ENCODE measurements at places on chromosomes 2 and 18.

GRCh38 chr18:56248610-56249235 lies 389.7 kb downstream of the TXNL1 start:
- DNase-seq: no peak

- no peak for DNase-seq
Observed at GRCh38 chr2:66030553-66030952, 404.4 kb upstream of the MEIS1 start.

DNA sequence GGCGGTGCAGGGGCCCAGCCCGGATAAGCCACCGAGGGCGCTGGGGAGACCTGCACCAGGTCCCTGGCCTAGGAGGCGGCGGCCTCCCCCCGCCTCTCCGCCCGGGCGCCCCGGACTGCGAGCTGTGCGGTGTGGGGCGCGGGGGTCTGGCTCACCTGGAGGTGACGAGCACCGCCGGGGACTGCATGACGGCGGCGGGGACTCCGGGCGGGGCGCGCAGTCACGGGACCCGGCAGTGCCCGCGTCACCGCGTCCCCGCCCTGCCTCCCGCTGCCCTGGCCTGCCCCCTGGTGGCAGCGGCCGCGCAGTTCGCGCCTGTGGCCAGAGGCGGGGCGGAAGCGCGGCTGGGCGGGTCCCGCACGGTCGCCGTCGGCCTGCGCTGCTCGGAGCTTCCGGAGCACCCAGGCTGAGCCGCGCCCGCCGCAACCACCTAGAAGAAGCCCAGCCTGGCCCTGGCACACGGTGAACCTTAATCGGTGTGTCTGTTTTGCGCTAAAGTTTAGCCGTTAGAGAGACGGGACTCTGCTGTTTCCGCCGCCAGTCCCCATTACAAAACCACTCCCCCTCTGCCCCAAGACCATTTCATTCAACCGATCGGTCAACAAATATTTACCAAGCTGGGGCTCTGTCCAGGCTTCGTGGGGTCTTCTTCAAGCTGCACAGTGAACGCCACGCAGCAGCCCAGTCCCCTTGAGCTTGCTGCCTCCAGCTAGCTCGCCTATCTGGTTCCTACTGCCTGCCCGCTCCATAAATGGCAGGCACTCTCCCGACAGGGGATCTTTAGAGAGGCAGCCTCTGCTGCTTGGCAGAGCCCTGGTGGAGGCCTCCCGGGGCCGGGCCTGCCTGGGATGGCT lies at the start of gene HS1BP3:
Gene HS1BP3 (minus strand): TSS at position 222 of the 854 bp plus-strand sequence. CDS start 35 bp downstream, at position 187.
- DNase-seq: peak; percentile 65

- DNase-seq: no peak
Observed at GRCh38 chr18:7926526-7926925, 359.4 kb downstream of the PTPRM start.

DNA sequence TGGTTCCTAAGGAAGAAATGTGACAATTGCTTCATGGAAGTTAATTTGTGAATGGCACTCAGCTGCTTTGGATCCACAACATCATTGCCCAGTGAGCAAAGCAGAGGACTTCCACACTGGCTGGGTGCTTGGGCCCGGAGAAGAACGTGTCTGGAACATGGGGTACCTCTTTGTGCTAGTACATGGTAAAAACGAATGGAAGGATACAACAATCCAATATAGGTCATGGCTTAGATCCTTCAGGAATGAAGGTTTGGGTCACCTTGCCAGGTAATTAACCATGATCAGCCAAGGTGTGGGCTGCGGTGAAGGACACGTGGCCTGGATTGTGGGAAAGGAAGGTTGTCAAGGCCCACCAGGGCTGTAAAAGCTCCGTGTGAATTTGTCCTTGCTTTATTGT lies 245.9 kb upstream of the HS6ST1 start:
- no peak for DNase-seq

DNA sequence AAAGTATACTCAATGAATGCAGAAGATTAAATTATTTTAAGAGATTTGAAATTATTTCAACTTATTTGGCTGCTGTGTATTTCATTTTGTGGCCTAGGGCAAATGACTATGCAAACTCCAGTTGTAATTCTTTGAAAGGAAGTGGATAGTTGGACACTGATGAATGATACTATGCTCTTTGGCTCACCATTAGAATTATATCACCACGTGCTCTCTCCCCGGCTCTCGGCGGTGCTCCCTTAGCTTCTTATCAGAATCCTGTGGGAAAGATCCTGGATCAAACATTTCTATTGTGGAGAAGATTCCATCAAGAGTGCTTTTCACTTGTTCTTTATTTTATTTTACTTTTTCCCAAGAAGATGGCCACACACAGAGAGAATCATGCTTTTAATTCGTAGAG lies 55.2 kb downstream of the ADCYAP1 start:
- no peak for DNase-seq

- no peak for DNase-seq
Observed at GRCh38 chr2:140994856-140995255, 1136.0 kb downstream of the LRP1B start.

GRCh38 chr2:182321096-182321495 lies 105.7 kb downstream of the PDE1A start:
- no peak for DNase-seq

- no peak for DNase-seq
Observed at GRCh38 chr2:70979626-70980025, 1.2 kb downstream of the ANKRD53 start.

DNA sequence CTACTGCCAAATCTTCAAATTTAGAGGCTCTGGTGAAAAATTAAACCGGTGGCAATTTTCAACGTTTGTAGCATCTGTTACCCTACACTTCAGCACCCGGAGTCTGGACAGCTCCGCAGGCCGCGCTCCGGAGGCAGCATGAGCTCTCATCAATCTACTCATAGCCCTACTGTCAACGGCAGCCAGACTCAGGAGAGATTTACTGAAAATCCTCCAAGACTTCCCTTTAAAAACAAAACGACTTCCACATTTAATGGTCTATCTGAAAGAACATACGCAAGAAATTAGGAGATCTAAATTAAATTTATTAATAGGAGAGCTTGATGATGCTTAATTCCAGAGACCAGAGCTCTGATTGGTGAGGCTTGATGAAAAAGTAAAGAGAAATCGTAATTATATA lies 970 bp upstream of the ADCYAP1 start:
- peak; percentile 41 for DNase-seq

DNA sequence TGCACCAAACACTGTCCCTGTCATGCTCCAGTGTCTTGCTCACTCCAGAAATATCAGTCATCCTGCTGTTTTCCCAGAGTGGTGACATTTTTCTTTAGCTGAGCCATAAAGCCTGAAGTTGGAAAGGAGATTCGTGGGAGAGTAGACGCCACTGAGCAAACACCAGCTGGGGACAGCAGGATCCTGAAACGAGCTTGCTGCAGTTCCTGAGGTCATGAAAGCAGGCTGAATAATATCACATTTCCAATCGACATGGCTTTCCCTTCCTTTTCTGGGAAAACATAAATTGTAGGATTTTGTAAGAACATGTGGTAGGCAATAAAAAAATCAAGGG lies 276.4 kb downstream of the CDCA7 start:
- DNase-seq: peak; percentile 14

GRCh38 chr2:106584304-106584954 lies 97.3 kb downstream of the CD8B2 start:
- DNase-seq: no peak

- DNase-seq: no peak
Observed at GRCh38 chr18:58335223-58335622, 291.2 kb downstream of the NEDD4L start.

DNA sequence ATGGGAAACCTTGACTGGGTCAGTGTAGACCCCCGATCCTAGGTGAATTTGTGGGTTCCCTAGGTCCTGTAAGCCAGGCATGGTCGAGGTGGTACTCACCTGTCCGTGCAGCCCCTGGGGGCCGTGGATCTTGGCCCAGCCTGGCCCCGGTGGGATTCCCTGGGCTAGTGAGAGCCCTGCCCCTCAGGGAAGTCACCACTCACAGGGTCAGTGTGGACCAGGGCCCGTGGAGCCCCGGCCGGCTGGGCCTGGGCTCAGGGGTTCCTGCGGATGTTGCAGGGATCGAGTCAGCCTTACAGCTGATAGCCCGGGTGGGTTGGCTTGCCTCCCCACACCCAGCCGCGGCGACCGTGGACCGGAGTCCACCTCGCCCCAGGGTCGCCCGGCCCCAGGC lies 528 bp downstream of the ATG9A start:
- no peak for DNase-seq

DNA sequence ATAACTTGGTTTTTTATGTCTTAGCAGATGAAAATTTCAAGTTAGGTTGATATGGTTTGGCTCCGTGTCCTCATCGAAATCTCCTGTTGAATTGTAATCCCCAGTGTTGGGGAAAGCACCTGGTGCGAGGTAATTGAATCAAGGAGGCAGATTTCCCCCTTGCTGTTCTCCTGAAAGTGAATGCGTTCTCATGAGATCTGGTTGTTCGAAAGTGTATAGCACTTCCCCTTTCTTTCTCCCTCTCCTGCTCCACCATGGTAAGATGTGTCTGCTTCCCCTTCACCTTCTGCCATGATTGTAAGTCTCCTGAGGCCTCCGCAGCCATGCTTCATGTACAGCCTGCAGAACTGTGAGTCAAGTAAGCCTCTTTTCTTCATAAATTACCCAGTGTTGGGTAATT lies 242.1 kb upstream of the TNP1 start:
- DNase-seq: no peak

DNA sequence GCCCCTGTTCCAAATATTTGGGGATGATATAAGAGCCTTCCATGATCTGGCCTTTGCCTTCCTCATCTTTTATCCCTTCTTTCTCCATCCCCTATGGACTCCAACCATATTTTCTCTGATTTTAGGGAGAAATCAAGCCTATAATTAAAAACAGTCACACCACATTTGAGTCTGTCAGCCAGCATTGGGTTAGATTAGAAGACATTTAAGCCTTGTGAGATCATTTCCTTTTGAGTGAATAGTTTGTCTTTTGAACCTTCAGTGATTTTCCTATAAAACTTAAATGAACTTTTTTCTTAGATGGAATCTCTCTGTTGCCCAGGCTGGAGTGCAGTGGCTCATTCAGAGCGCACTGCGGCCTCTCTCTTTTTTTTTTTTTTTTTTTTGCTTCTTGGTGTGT lies 7.6 kb upstream of the C18orf32 start:
- peak; percentile 30 for DNase-seq

DNA sequence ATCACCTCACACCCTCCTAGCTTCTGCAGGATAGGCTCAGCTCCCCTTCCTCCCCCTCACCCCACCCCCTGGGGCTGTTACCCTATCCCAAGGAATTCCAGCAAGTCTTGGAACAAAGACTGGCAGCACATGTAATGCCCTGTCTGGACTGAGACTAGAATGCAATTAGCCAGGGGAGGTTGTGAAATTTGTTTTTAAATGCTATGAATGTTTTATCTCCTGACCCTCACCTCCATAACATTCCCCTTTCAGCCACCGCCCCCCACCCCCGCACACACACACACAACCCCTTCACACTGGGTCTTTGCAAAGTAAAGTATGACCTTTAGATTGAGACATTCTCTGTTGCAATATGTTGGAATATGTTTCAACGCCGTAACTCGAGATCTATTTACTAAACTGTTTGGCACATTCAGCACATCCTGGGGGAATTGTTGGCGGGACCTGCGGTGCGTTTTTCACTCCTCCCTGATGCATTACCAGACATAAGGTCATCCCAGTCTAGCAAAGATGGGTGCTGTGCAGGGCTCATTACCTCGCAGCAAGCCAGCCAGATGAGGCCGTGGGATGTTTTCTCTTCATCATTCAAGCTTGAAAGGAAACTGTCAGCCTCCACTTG lies 290.7 kb upstream of the SLC14A2 start:
- DNase-seq: peak; percentile 51

DNA sequence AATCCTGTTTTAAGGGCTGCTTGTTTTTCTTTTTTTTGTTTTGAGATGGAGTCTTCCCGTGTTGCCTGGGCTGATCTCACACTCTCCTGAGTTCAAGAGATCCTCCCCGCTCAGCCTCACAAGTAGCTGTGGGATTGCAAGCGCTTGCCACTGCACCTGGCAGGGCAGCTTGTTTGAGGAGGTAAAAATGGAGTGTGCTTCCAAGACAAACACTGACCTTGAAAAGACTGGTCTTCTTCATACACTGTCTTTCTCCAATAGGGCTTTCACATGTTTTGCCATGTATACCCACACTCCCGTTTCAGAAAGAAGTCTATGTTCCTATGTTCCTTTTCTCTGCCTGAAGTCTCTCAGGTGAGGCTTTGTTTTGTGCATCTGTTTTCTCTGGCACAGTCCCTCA lies 32.6 kb upstream of the LDAH start:
- no peak for DNase-seq

DNA sequence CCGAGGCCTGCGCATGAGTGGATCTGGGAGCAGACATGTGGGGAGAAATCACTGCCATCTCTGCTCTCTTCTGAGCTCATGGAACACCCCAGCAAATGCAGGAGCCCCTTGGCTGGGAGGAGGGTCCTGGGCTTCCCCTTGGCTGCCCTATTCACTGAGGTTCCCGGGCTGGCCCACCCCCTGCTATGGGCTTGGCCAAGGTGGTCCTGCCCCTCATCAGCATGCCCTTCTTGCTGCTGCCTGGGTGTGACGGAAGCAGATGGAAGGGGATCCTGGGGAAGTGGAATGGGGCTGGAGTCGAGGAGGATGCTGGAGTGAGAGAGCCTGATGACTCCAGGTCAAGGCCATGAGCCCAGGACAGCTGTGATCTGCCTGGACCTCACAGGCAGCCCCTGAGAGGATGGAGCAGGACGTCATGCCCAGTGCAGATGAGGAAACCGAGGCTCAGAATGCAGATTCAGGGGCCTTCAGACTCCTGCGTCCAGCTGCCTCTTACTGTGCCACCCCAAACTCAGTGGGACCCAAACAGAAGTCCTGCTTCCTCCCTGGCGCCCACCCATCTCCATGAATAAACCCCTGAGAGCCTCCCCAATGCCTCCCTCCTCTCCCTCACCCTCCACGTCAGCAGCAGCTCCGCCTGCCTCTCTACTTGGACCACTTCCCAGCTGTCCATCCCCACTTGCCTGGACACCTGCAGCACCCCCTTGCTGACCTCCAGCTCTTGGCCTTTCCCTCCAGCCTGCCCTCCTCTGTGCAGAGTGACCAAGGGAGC lies 4.0 kb downstream of the SNED1 start:
- no peak for DNase-seq

GRCh38 chr2:112688086-112688880 lies 32.5 kb upstream of the NT5DC4 start:
- DNase-seq: peak; percentile 33

DNA sequence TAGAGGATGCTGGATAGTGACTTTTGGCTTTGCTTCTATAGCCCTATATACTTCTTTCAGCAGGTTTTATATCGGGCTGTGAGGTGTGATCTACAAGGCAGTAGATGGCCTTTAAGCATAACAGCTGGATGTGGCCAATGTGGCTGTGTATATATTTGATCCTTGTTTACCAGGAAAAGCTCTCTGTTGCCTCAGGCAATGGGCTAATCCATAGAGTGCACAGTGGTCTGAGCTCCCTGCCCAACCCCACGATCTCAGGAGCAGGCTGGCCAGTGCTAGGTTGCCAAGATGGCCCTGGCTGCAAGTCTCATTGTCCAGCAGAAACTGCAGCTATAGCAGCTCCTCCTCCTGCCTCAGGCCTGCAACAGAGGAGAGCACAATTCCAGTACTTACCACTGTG lies 72.3 kb upstream of the SPHKAP start:
- DNase-seq: no peak

- DNase-seq: peak; percentile 1
Observed at GRCh38 chr18:42614619-42615293, 500.7 kb downstream of the RIT2 start.
